ENCODE measurements at places on chromosomes 5 and 9.

GRCh38 chr9:93203718-93204469, 20.0 kb downstream of the WNK2 start:
- DNase-seq = no peak

GRCh38 chr5:162227075-162227474, 159.5 kb downstream of the GABRG2 start:
- no peak for DNase-seq

DNA sequence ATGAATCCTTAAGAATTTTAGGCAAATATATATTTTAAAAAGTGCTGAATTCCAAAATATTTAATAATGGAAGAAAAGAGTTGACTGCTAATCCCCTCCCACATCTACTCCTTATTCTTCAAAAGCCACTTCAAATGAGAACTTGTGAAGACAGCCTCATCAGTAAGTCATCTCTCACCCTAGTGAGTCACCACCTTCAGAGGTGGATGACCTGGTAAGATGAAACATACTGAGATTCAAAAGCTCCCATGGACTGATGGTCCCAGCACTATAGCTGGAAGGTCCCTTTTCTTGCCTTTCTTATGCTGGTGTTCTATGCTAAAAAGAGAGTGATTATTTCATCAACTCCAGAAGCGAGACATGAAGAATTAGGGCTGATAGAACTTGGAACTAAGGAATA, 37.8 kb upstream of the SPDL1 start:
- DNase-seq = no peak

DNA sequence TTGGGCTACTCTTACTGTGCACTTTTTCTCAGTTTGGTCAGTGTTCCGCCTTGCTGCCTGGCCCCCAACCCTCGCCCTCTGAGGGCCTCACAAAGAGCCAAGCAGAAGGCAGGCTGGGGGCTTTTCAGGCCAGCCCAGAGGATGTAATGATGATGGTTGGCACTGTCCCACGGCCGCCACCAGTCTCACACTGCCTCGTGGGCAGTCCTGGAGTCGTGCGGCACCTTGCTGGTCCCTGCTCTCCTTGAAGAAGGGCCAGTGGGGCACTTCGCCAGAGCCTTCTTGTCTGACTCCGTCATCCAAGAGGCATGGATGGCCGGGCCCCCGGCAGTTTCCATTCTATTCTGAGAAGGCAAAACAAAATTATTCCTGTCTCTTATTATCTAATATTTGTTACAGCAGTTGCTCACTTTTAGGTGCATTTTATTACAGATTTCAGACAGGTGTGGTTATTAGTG, 21.0 kb downstream of the TENT4A start:
- no peak for DNase-seq

DNA sequence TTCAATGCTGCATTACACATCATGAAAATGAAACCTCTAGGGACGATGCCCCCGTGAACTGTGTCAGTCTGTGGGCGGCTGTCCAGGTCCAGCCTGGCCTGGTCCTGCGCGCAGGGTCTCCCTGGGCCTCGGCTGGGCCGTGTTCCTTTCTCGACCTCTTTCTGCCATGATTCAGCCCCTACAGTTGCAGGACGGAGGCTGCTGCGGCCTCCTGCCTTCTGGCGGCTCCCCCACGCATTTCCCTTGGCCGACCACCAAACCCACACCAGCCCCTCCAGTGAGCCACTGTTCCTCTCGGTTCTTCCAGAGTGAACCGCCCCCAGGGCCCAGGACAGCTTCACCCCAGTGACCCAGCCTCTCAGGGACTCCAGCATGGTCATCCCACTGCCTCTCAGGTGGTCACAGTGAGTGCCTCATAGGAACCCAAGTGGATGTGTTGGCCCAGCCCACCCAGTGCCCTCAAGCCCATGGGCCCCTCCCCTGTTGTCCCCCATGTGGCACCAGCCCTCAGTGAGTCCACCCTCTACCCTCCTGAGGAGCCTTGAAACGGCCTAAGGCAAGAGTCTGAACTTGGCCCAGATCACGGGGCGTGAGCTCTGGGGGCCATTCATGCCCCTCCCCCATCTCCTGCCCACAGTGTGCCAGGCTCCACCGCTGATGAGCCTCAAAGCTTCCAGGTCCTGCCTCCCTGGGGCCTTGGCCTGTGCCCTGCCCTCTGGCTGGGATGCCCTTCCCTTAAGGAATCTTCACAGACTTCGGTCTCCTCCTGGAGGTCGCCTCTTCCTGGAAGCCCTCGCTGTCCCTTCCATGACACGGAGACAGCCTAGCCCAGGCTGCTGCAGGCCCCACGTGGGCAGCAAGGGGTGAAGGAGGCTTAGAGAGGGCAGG, 10.0 kb upstream of the CLIC3 start:
- DNase-seq = no peak

GRCh38 chr5:180178531-180179441, 30.2 kb downstream of the RASGEF1C start:
- DNase-seq = no peak

DNA sequence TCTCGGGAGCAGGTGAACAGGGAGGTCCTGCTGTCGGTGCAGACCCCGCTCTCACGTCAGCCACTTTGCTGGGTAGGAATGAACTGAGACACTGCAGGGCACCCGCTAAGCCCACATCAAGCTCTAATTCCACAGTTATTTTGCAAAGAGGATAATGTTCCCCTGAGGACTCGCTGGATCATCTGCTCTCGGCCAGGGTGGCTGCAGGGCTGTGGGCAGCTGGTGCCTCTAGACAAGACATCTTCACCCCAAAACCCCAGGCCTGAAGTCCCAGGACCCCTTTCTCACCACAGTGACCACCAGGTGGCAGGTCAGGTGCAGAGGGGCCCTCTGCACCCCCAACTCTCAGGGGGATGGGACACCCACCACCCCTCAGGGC, 135.1 kb upstream of the PPP1R26 start:
- no peak for DNase-seq

DNA sequence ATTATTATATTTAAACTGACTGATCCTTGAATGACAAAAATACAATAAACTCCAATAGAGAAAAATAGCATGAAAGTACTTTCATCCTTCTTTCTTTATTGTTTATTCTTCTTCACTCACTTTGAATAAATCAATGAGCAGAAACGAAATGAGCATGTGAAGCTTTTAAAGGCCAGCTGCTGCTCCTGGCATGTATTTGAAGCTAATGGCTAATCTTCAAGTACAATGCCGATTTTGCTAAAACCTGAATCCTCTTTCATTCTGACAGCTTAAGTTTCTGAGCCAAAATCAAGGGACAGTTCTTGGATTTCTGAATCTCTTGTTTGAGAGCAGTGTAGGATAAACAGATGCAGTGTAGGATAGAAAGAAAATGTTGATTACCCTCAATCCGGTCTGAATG, 237.3 kb downstream of the CDH10 start:
- no peak for DNase-seq

DNA sequence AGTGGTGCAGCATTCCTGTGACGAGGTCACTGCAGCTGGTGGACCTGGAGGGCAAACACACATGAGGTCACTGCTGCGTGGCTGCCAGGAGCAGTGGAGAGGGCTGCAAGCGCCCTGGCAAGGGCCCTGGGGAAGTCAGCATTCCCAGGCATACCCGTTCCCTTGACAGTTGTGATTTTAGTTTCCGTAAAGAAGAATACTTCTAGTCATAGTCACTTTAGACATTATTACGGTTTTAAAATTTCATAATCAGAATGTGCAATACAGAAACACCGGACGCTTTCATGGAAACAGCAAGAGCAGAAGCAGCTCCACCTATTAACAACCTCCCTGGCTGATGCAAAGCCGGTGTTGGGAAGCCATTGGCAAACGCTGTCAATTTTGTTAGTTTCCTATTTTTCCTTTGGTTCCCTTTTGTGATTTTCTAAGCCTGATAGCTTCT, 129.8 kb downstream of the GADD45G start:
- DNase-seq = no peak

DNA sequence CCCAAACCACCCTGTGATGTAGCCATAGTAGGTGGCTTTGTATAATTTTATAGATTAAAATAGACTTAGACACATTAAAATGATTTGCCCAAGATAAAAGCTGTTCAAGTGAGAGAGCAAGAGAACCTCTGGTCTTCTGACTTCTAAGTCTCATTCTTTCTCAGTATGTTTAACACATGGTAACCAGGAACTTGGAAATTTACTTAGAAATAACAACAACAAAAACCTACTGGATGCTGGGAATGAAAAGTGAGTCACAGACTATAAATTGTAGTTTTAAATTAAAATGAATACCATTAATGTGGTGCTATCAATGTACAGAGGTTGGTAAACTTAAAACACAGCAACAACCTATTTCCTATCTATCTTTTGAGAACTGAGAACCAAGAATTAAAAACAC, 30.4 kb downstream of the HMGCR start:
- no peak for DNase-seq

- DNase-seq = no peak
Observed at GRCh38 chr5:75510417-75510835, 1.0 kb downstream of the CERT1 start.

- DNase-seq = no peak
Observed at GRCh38 chr5:146206257-146206656, 2.9 kb downstream of the RBM27 start.

DNA sequence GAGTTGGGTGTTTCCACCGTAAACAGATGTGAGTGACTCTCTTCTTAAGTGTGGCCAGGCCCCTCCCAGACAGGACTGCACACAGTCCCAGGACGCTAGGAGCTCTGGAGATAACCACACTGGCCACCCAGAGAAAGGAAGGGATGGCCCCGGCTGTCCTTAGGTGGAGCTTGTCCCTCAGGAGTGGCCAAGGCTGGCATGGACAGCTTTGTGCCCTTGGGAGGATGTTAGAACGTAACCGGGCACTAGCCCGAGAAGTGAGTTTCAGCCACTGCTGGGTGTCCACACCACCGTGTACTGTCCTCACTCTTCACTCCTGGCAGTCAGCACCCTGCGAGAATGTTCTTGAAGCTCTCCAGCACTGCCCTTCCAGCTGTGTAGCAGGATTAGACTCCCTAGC, 35.8 kb upstream of the FCN2 start:
- no peak for DNase-seq

GRCh38 chr5:115179030-115179393, 9.3 kb upstream of the TRIM36 start:
- no peak for DNase-seq

GRCh38 chr5:100852988-100853449, 50.1 kb downstream of the ST8SIA4 start:
- peak; percentile 80 for DNase-seq

GRCh38 chr9:133406480-133407307, 11.1 kb downstream of the REXO4 start:
- peak; percentile 52 for DNase-seq

- no peak for DNase-seq
Observed at GRCh38 chr5:144876990-144877389, 706.3 kb downstream of the KCTD16 start.

- peak; percentile 54 for DNase-seq
Observed at GRCh38 chr5:58759745-58760144, 176.9 kb downstream of the RAB3C start.

- DNase-seq = no peak
Observed at GRCh38 chr5:40271476-40271875, 408.2 kb upstream of the PTGER4 start.

GRCh38 chr9:107989099-107989498, 499.5 kb upstream of the KLF4 start:
- DNase-seq = no peak

- no peak for DNase-seq
Observed at GRCh38 chr9:97059626-97060025, 20.7 kb upstream of the CTSV start.

GRCh38 chr5:9653811-9654210, 23.7 kb upstream of the TAS2R1 start:
- no peak for DNase-seq

DNA sequence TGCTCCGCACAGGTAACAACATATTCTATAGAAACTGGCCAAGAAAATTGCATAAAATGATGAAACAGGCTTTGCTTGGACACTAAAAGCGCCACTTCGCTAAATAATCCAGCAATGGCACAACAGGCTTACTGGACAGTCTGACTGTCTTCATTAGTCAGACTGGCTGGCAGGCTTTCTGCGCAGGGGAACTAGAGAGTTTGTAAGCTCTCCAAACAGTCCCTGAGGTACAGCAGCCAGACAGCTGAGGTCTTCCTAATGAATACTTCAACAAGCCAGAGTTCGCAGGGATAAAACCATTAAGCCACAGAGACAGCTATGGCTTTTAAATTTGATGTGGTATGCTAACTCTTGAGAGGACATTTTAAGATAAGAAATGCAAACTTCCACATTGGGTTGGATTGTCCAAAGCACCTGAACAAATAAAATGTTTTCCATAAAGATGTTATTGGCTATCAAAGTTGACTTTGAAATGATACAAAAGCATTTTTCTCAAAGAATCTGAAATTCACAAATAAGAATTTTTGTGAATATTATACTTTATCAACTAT, 20.7 kb downstream of the PLK2 start:
- no peak for DNase-seq

DNA sequence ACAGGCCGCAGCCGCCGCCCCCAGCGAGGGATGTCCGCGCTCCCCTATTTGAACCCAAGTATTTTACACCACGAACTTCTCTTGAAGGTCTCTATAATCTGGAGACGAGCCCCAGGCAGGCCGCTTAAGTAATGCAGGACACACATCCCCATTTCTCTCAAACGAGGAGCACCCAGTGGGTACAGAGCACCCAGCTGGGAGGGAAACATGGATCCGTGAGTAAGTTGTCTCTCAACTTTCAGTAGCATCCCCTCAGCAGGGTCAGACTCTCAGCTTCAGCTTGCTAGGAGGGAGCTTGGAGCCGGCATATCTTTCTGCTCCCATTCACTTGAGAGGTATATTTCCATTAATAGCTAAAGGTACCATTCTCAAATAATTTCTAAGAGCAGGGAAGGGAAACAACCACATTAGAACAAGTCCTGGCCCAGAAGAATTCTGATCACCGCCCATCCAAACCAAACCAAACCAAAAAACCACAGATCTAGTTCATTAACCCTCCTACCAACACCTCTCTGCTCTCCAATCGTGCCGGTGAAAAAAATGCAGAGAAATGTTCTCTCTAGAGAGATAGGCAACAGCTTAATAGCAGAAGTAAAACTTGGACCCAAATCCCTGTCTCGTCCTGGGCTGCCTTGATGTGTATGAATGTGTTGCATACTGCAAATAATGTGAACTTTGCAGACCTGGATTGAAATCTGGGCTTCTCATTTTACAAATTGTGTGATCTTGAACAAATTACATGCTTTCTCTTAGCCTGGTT, 910 bp downstream of the TDRD7 start:
- DNase-seq = no peak

DNA sequence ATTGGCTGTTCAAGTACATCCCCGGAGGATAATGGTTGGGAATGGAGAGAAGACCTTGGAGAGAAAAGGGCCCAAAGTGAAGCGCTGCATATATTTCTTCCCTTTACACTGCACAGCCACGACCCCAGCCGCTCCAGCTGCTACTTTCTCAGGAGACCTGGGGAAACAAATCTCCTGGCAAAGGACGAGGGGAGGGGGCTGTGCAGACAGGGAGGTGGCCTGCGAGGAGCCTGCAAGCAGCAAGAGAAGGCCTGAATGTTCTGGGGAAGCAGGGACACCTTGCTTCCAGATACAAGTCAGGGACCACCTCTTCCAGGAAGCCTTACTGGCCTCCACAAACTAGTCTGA, 739 bp upstream of the PDLIM4 start:
- DNase-seq = no peak

DNA sequence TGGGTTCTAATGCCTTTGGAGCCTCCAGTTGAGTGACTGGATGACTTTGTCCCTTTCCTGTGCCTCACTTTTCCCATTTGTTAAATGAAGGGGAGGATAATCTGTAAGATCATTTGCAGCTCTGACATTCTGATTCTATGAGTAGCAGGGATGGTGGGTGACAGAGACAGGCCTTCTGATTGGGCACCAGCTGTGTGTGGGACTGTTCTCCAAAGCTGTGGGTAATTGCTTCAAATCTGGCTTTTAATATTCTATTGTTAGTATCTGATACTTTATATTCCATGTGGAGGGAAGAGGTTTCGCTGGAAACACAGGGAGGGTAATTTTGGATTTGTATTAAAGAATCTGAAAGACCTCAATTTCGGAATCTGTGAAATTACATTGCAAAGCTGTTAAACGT, 102.7 kb downstream of the FBXO38 start:
- DNase-seq = no peak

All from T-helper 1 cell (primary cell).